ENCODE measurements at places on chromosomes 2 and 18.
A peak's percentile ranks its signal among the peaks of the same experiment; 100 is the strongest.

DNA sequence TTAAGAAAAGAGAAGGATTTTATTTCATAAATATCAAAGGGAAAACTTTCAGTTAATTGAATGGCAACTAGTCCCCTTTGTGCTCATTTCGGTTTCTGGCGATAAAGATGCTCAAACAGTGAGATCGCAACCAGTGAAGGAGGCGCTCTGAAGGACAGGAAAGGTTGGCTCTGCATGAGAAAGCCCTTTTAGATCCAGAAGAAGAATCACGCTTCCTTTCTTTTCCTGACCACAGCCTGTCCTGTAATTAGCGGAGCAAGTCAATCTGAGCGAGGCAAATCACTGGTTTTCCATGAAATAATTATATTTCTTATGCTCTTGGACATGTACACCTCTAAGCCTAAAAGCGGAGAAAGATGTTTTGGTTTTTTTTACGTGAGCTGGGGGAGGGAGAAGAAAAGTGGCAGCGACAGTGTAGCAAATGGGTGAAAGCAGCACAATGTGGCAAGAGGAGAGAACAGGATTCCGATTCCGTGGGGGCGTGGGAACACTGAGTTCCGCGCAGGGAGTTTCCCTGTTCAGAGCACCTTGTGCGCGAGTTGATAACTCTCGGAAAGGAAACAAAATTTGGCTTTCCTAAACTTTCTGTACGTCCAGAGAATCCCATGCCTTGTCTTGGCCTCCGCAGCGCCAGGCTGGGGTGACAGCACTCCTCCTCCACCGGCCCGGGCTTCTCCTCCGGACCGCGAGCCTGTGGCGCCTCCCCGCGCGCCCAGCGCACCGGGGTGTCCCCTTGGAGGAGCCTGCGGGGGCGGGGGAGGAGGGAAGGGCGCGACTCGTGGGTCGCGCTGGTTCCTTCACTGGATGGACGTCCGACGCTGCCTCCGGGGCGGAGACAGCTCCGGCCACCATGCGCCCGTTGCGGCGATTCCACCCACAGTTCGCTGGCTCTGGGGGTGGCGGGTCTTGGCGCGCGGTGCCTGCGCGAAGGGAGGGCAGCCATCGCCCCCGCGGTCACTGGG, 620 bp upstream of the SLC9A2 start:
- DNase-seq, result peak; percentile 31

DNA sequence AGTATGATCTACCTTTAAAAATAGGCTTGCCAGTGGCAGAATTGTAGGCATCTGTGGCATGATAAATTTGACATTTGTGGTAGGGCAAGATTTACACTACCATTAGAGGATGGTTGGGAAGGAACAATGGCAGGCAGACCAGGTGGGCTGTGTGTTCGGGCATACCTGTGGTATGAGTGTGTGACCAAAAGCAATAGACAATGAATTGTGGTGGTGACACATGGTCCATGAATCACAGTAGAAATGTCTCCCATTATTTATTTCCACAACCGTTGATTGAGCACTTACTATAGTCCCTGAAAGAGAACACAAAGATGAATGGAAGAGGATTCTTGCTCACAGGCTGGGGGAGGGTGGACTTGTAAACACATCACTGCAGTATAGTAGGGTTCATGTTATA, 29.9 kb upstream of the RUFY4 start:
- no peak for DNase-seq

DNA sequence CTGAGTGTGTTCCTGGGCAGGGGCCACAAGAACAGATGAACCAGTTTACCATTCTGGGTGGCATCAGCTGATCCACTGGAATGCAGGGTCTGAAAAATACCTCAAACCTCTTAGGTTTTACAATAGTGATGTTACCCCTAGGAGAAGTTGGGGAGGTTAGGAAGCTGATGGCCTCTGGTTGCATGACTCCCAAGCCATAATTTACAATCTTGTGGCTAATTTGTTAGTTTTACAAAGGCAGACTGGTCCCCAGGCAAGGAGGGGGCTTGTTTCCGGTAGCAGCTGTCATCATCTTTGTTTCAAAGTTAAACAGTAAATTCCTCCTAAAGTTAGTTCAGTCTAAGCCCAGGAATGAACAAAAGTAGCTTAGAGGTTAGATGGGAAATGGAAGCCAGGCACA, 113.8 kb upstream of the SLC38A11 start:
- no peak for DNase-seq

DNA sequence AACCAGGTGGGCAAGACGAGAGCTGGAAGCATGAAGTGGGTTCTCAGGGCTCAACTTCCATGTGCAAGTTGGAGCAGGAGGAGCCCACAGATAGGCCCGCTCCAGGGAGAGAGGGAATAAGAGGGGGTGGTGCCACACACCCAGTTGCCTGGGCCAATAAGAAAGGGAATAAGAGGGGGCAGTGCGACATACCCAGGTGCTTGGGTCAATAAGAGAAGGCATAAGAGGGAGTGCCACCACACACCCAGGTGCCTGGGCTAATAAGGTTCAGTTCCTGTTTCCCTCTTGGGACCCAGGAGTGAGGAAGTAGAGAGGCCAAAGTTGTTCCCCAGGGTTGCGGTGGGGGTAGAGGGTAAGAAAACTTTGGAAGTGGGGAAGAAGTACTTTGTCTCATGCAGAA, 127.5 kb downstream of the LAMA3 start:
- DNase-seq, result no peak

DNA sequence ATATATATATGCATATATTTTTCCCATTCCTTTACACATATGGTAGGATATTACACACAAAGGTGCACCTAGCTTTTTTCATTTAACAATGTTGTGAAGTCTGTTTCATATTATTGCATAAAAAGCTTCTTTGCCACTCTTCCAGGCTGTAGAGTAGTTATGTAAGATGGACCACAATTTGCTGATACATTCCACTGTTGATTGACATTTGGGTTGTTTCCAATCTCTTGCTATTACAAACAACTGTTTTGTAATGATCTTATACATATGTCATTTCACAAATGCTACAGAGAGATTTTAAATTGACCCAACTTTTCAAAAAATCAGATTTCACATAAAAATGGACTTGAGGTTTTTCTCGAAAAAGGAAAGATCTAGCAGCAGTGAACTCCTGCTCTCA, 301.4 kb downstream of the CDCA7 start:
- DNase-seq, result no peak
